GM23248 (cell line): ENCODE measurements at places on chromosomes 2 and 18. TPM values are rescaled to one million over a fixed set of nuclear protein-coding genes. Genes with fewer than 3 reads are reported as not detected.

- no peak for DNase-seq
Observed at GRCh38 chr2:169839954-169840746, 12.9 kb downstream of the UBR3 start.

DNA sequence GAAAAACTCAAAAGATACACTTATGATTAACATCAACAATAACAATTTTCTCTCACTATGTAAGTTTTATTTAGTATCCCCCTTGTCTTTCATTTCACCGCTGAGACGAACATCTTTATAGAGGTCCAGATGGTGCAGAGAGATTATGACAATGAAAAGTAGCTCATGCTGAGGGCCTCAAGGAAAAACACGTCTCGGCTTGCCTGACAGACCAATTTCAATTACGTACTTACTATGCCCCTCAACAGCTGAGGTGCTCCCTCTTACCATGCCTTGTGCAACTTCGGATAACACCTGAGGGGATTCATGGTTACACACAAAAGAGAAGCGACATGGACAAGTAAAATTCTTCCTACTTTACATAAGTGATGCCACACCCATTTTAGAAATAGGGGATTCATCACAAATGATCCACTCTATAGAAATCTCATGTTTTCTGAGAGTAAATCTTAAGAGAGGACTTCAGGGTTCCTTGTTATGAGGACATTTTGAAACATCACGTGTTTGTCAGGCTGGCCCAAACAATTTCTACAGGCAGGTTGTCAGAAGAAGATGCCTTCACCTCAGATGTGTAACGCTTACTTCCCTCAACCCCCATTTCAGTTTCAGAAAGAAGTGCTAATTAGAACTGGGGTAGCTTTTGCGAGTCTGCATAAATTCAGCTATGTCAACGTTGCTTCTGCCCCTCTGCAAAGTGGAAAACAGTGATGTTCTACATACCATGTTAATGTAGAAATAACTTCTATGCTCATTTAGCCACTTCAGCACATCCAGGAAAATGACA is 191.4 kb downstream of the NRXN1 start:
- DNase-seq, result no peak

GRCh38 chr2:202693503-202693902 is 58.7 kb downstream of the FAM117B start:
- DNase-seq, result no peak

GRCh38 chr2:6945087-6945813 is 28.0 kb downstream of the RNF144A start:
- DNase-seq, result no peak

Gene NLRC4
- total RNA-seq, result not detected in 2 replicates

Gene PFN4
- total RNA-seq, result not detected in 2 replicates

DNA sequence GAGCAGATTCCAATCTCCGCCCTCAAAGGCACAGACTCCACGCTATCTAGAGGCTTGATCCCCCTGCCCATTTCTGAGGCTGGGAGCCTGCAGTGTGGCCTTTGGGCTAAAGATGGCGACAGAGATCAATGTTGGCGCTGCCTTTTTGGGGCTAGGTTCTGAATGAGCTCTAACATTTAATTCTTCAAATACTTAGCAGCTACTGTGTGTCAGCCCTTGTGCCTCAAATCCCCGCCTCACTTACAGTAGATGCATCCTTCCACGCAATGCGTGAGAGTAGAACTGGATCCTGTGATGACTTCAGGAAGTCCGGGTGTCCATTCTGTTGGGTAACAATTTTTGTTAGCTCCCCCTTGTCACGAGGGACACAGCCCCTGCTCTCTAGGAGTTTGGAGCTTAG is 12.4 kb downstream of the IL1F10 start:
- DNase-seq, result peak; percentile 75

- no peak for DNase-seq
Observed at GRCh38 chr18:49514577-49514976, 27.5 kb upstream of the C18orf32 start.

DNA sequence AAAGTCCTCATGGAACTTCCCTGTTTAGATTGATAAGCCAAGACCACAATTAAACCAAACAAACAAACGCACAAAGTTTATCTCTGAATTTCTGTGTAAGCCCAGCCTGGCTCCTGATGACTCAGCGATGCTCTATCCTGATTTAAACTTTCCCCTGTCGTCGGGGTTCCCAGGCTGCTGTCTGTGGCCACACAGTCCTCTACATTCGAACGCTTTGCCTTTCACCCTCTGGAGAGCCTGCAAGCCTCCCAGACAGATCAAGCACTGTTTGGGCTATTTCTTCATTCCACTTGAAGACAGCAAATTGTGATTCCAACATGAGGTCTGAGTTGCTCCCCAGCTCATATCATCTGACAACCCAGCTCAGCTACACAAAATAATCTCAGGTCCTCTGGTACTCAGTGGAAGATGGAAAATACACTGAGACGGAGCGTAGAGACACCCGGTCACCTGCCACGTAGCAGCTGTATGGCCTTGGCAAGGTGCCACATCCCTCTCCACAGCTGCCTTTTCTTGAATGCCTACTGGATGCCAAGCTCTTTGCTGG is 51.2 kb downstream of the CYRIA start:
- no peak for DNase-seq

Gene ANKAR
- total RNA-seq, result 2.3 and 3.4 TPM in 2 replicates

DNA sequence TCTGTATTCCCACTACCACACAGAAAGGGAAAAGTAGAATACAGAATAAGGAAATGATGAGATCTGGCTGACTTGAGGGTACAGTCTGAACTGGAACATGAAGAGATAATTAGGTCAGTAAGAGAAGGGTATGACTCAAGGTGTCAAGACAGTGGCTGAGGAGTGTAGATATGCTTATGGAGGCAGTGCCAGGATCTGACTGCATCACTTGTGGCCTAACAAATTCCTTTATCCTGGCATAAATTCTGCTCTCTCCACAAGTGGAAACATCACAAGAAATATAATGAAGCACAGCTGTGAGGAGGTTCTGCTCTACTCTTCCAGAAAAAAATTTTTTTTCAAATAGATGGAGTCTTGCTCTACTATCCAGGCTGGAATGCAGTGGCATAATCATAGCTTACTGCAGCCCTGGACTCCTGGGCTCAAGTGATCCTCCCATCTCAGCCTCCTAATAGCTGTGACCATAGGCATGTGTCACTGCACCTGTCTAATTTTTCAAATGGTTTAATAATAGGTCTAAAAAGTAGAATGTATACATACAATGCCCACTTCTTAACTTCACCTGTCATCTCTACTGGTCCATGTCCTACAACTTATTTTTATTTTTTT is 85.3 kb downstream of the C2orf74 start:
- DNase-seq, result peak; percentile 96

DNA sequence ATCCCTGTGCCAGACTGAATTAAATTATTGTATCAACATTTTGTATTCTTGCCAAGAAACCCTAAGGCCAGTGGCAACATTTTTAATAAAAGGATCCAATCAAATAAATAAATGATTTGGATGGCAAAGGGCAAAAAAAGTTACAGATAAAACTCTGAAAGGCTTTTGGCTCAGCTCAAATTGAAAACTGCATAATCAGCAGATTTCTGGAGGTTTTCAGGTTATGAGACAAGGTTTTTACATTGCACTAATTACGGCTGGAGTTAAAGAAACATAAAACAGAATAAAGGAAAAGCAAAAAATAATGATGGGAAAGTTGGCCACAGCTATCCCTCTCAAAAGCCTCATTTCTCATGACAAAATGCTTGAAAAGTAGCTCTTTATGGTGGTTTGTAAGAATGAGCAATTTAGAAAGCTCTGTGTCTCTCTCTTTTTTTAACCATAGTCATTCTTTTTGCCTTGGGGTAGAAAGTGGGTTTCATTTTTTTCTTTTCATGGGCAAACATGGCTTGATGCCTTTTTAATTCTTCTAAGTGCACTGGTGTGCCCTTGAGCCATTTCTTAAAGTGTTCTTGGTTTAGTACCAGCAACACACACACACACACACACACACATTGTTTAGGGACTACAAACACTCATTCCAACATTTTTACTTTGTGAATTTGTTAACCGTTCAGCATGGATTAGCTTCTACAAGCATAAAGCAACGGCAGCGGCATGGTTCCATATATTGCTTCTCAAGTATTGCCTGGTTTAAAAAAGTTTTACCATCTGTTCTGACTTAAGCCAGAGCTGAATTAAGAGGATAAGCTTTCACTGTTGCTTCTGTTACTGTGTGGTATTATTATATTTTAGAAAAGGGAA is 747.1 kb upstream of the FSHR start:
- no peak for DNase-seq

DNA sequence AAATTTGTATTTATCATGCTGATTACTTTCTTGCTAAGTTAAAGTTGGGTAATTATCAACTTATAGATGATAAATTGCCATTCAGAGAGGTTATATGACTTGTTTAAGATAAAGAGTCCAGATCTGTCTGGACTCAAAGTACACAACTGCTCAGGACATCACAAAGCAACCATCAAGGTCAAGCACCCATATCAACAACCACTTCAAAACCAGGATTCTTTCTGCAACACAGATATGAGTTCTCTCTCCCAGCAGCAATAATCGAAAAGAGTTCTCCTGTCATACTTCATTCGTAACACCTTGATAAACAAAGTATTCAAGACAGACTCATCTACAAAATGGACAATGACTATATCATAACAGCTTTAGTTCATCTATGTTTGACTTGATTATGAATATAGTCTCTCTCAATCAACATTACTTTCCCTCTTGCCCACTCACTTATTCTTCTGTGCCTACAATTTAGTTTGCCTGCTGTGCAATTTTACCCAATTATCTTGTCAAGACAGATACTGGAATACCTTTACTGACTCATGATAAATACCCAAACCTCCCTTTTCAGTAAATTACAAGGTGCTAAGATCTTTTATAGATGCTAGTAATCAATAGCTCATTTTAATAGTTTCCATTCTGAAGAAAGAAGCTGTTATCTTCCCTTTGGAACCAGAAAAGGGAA is 281.8 kb downstream of the NBAS start:
- DNase-seq, result no peak

DNA sequence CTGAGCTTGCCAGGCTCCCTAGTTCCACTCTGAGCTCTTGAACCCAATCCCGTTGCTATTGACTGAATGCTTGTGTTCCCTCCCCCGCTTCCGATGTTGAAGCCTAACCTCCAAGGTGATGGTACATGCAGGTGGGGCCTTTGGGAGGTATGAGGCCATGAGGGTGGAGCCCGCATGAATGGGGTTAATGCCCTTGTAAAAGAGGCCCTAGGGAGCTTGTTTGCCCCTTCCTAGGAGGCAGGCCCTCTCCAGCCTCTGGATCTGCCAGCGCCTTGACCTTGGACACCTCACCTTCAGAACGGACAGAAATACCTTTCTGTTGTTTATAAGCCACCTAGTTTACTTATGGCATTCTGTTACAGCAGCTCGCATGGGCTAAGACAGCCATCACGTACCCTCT is 71.6 kb downstream of the TFCP2L1 start:
- no peak for DNase-seq

- no peak for DNase-seq
Observed at GRCh38 chr2:69918401-69918800, 3.5 kb downstream of the MXD1 start.

Gene GPR39
- 2.6 and 3.8 TPM in 2 replicates for total RNA-seq

DNA sequence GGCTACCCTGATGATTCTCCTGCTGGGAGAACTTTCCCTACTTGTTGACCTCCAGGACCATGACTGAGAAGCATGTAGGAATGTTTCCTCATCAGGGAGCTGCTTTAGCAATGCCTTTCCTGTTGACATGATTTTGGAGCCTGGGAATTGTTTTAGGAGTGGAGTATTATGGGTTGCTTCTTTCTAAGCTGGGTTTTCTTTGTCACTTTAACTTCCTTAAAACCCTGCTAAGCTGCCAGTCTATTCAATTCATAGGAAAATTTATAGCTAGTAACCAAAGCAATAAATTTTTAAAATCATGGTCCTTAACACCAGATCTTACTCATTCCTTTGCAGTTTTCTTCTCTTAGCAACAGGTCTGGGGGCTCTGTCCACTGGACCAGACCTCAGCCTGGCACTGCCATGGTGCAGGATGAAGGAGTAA is 125.6 kb upstream of the TACR1 start:
- no peak for DNase-seq

- peak; percentile 18 for DNase-seq
Observed at GRCh38 chr2:241123816-241124536, 21.9 kb upstream of the MTERF4 start.

DNA sequence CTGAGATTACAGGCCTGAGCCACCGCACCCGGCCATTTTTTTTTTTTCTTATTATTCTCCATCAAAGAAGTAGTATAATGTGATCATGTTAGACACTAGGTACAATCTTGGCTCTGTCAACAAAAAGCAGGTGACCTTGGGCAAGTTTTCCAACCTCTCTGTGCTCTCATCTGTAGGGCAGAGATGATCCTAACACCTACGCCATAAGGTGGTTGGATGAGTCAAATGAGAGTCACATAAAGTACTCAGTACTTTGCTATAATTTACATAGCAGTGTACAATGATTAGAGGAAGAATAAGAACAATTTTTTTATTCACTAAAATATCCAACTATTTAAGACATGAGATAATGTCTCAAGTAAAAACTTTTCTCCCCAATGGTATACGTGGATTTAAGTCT is 128.6 kb downstream of the TGIF1 start:
- DNase-seq, result no peak

Gene SERPINB3
- total RNA-seq, result not detected in 2 replicates
